ENCODE measurements at places on chromosomes 3 and 15.

- DNase-seq: peak; percentile 37
Measured at GRCh38 chr3:128497305-128498126, 4.5 kb upstream of the GATA2 start.

DNA sequence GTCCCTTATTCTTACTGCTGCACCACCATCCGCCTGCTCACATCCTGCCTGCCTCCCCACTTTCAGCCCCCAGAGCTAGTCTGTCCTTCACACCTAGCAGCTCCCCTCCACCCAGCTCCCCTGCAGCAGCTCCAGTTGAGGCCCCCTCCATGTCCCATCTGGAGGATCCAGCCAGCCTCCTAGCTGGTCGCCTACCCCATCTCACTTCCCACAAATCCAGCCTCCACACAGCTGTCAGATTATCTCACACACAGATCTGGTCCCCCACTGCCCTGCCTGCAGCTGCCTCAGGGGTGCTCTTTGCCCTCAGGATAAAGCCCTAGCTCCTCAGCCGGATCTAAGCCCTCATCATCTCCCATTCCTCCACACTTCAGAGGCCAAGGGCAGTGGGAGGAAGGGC is 8.8 kb upstream of the SEMA7A start:
- DNase-seq: no peak

DNA sequence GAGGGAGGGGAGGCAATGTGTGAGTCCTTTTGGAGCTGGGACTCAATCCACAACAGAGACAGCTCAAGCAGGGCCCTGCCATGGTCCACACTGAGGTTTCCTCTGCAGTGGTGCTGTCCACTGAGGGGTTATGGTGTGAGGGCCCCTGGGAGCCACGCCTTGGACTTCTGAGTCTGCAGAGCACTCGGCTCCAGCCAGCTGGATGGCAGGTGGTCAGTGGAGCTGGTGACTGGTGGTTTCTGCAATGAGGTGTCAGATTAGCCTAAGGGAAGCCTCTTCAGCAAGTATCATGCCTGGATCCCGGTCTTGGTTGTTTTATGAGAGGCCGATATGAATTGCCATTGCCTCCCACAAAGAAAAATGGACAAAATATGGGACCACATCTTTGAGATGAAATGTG is 21.7 kb downstream of the LSM3 start:
- DNase-seq: no peak

DNA sequence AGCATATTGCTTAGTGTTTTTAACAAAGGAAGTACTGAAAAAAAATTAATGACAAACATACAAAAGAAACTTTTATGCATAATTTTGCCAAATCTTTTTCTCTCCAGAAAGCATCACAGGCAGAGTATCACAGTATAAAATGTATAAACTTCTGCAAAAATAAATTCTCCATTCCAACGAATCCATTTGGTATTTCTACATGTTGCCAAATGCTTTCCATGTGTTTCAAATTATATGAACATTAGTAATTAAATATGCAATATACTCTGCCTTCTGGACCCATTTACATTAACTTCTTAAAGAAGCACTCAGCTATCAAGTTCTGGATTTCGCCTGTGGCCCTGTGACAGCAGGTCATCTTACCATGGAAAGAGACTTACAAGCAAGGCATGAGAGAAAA is 189.1 kb upstream of the ALCAM start:
- no peak for DNase-seq

GRCh38 chr15:58498821-58499580 is 67.2 kb downstream of the LIPC start:
- no peak for DNase-seq

DNA sequence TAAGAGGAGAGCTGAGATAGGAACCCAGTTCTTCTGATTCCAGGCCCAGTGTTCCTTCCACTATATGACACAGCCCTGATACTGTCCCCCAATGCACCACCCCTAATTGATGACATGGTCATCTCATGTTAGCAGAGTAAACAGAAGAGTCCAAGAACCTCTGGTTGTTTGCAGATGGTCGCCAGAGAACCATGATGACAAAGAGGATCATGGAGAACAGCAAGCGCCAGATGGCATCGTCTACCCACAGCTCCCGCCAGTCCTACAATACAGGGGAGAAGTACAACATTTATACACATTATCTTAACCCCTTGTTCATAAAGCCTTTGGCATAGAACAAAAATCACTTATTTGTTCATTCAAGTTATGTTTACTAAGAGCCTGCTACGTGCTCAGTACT is 18.5 kb upstream of the VPS39 start:
- no peak for DNase-seq
